ENCODE measurements at places on chromosomes 12 and 14.

DNA sequence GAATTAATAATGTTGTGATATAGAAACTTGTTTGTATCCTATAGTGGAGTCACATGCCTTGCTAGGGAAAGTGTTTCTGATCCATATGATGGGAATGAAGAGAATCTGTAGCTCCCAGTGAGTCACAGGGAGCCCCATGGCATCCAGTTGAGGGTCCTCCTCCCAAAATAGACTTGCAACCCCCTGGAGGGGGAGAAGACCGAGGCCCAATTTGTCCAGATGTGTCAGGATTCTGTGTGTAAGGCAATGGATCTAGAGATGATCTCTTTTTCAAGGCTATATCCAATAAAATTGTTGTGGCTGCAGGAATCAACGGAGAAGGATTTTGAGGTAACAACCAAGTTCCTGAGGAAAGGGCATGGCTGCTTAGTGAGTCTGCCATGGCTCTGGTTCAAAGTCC is 121.8 kb downstream of the BCL11B start:
- peaks cover 7% of the 10 kb centered on the region for H3K4me1 ChIP-seq
- DNase-seq, result no peak
- no peak overlapping the region for H3K27ac ChIP-seq
- H3K27me3 ChIP-seq, result no peaks in the 10 kb centered on the region
- H3K36me3 ChIP-seq, result no peaks in the 10 kb centered on the region

- no peak overlapping the region for H3K27ac ChIP-seq
- no peak overlapping the region for H3K4me3 ChIP-seq
- H3K4me1 ChIP-seq, result no peaks in the 10 kb centered on the region
- no peak for DNase-seq
Observed at GRCh38 chr12:112810235-112810917, 18.8 kb downstream of the RPH3A start.

DNA sequence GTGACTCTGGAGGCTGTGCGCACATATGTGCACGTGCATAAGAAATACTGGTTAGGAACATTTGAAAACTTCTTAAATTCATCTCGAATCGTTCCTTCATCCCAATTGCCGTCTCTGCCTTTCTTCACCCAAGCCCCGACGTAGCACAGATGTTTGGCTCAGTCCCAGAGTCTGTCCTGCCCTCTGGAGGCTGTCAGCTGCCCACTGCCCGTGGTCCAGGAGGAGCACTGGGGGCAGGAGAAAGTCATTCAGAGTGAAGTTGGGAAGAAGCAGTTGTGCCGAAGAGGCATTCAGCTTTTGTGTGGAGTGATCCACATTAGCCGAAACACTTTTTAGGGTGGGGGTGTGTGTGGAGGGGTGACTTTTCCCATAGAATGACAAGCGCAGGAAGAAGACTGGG is 124.9 kb downstream of the TSPAN9 start:
- H3K36me3 ChIP-seq, result no peaks in the 10 kb centered on the region
- no peak overlapping the region for H3K4me3 ChIP-seq
- H3K27me3 ChIP-seq, result peaks cover 27% of the 10 kb centered on the region
- H3K27ac ChIP-seq, result no peak overlapping the region

- no peaks in the 10 kb centered on the region for H3K27me3 ChIP-seq
- no peak overlapping the region for H3K4me3 ChIP-seq
- H3K27ac ChIP-seq, result no peak overlapping the region
Observed at GRCh38 chr12:4932576-4932975, 22.9 kb downstream of the KCNA1 start.

GRCh38 chr12:87943762-87944161 is 85.4 kb downstream of the C12orf50 start:
- no peaks in the 10 kb centered on the region for H3K27me3 ChIP-seq
- no peaks in the 10 kb centered on the region for H3K36me3 ChIP-seq
- H3K4me3 ChIP-seq, result no peak overlapping the region
- no peak for DNase-seq

- H3K4me1 ChIP-seq, result peaks cover 7% of the 10 kb centered on the region
- H3K27ac ChIP-seq, result no peak overlapping the region
- no peak for DNase-seq
Observed at GRCh38 chr12:91902860-91903683, 242.6 kb downstream of the BTG1 start.

DNA sequence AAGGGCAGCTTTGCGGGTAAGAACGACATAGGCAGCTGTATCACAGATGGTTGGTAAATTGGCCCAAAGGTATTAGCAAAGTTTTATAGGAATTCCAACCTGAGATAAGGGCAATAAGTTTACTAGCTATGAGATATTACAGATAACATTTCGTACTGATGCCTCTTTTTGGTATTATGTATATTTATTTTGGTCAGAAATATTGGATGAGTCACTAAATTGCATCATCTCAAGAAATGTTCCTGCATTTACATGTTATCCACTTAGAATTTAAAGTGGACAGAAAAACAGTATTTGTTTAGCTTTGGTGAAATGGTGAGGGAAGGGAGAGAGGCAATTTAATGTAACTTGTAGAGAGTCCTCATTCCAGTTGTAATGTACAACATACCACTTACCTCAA is 65.1 kb upstream of the PZP start:
- H3K36me3 ChIP-seq, result no peaks in the 10 kb centered on the region
- no peaks in the 10 kb centered on the region for H3K27me3 ChIP-seq
- H3K4me3 ChIP-seq, result no peak overlapping the region
- no peak overlapping the region for H3K27ac ChIP-seq
- no peaks in the 10 kb centered on the region for H3K4me1 ChIP-seq

DNA sequence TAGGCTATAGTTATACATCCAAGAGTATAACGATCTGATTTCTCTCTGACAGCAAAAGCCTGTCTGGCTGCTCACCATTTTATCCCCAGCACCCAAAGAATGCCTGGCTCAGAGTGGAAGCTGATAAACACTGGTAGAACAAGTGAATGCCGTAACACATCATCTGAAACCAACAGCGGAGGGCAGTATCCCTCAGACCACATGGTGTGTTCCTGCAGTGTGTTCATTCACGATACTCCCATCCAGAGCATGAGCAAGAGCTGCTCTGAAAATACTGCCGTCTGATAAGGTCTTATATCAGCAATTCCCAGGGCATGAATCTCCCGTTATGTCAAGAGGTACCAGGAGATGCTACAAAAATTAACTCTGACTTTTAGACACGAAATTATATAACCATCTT is 95.9 kb downstream of the TTC7B start:
- no peak for DNase-seq
- no peaks in the 10 kb centered on the region for H3K27me3 ChIP-seq
- H3K36me3 ChIP-seq, result no peaks in the 10 kb centered on the region
- H3K27ac ChIP-seq, result no peak overlapping the region
- peaks cover 12% of the 10 kb centered on the region for H3K4me1 ChIP-seq

GRCh38 chr14:54503486-54503885 is 6.2 kb upstream of the CGRRF1 start:
- H3K4me3 ChIP-seq, result no peak overlapping the region
- H3K4me1 ChIP-seq, result no peaks in the 10 kb centered on the region
- no peak overlapping the region for H3K27ac ChIP-seq
- no peaks in the 10 kb centered on the region for H3K27me3 ChIP-seq

- DNase-seq, result no peak
- no peaks in the 10 kb centered on the region for H3K27me3 ChIP-seq
- H3K4me3 ChIP-seq, result no peak overlapping the region
- H3K4me1 ChIP-seq, result peaks cover 17% of the 10 kb centered on the region
- H3K36me3 ChIP-seq, result no peaks in the 10 kb centered on the region
- H3K27ac ChIP-seq, result no peak overlapping the region
Observed at GRCh38 chr12:18472304-18472703, 211.0 kb downstream of the PIK3C2G start.

DNA sequence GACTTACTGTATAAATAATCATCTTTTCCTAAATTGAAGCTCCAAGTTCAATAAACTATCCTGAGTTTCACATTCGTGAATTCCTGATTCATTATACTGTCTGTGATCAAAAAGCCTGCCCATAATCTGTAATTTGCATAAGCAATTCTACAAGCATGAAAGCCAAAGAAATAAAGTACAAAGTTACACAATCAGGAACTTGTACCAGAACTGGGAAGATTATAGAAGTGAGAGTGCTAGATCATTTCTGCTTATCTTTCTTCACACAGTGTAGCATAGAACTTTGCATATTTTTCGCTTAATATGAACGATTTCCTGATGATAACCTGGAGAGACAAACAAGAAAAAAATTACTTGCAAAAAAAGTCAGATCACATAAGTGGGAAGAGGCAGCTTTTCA is 308.2 kb downstream of the C12orf50 start:
- H3K4me3 ChIP-seq, result no peak overlapping the region
- no peaks in the 10 kb centered on the region for H3K4me1 ChIP-seq
- H3K36me3 ChIP-seq, result no peaks in the 10 kb centered on the region
- no peak for DNase-seq
- no peaks in the 10 kb centered on the region for H3K27me3 ChIP-seq

DNA sequence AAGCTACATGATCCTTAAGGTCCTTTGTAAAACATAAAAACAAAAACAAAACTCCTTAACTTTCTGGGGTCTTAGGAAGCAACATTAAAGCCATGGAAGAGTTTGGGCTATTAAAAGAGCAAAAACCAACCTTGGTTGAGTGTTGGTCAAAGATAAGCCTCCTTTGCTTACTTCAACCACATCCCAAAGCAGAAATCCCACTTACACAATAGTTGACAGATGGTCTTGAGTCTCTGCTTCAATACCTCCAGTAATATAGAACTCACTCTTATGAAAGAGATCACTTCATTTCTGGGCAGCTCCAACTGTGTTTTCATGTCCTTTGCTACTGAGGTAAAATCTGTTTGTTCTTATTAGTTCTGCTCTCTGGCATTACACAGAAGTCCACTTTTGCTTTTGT is 125.8 kb downstream of the SLC38A4 start:
- no peak overlapping the region for H3K4me3 ChIP-seq
- H3K4me1 ChIP-seq, result peaks cover 3% of the 10 kb centered on the region
- H3K27me3 ChIP-seq, result no peaks in the 10 kb centered on the region
- no peak for DNase-seq

GRCh38 chr12:1603269-1603993 is 9.1 kb upstream of the FBXL14 start:
- H3K36me3 ChIP-seq, result no peaks in the 10 kb centered on the region
- DNase-seq, result no peak
- H3K4me1 ChIP-seq, result peaks cover 65% of the 10 kb centered on the region

DNA sequence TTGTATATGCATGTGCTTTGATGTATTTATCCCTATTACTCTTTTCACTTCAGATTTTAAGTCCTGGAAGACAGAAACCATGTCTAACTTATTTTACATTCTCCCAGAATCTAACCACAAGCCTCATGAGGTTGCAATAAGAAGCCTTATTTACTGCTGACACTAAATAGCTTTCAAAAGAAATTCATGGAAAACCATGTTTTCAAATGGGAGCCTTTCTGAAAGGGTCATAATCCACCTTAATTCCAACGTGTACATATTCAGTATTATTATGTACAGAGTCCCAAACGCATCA is 34.4 kb downstream of the CORO1C start:
- H3K36me3 ChIP-seq, result peaks cover 35% of the 10 kb centered on the region
- no peak overlapping the region for H3K4me3 ChIP-seq
- peak overlapping the region; percentile 92 for H3K27ac ChIP-seq
- H3K4me1 ChIP-seq, result peaks cover 63% of the 10 kb centered on the region
- no peak for DNase-seq

- H3K27me3 ChIP-seq, result no peaks in the 10 kb centered on the region
- no peaks in the 10 kb centered on the region for H3K4me1 ChIP-seq
- DNase-seq, result no peak
- no peak overlapping the region for H3K4me3 ChIP-seq
- H3K27ac ChIP-seq, result no peak overlapping the region
- H3K36me3 ChIP-seq, result no peaks in the 10 kb centered on the region
Observed at GRCh38 chr14:70098250-70098809, 90.4 kb downstream of the SLC8A3 start.

DNA sequence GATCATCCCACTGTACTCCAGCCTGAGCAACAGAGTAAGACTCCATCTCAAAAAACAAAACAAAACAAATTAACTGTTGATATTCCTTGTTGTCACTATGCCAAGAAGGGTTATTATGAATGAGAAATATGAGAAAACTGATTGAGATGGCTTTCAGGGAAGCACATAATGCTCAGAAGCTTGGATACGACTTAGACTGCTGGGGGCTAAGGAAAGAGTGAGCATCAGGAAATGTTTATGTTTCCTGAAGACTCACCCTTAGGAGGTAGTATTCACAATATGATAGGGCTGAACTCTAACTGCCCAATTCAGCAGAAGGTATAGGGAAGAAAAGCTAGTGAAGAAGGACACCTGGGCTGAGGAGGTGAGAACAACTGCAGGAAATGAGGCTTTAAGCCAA is 6.3 kb downstream of the STYK1 start:
- H3K4me3 ChIP-seq, result no peak overlapping the region
- peaks cover 16% of the 10 kb centered on the region for H3K4me1 ChIP-seq
- H3K36me3 ChIP-seq, result no peaks in the 10 kb centered on the region
- DNase-seq, result no peak

- no peak for DNase-seq
- H3K4me1 ChIP-seq, result no peaks in the 10 kb centered on the region
- no peaks in the 10 kb centered on the region for H3K27me3 ChIP-seq
- H3K36me3 ChIP-seq, result no peaks in the 10 kb centered on the region
- no peak overlapping the region for H3K27ac ChIP-seq
Observed at GRCh38 chr12:65257986-65258385, 20.5 kb upstream of the MSRB3 start.

GRCh38 chr14:95381726-95382125 is 62.0 kb upstream of the CLMN start:
- H3K4me3 ChIP-seq, result no peak overlapping the region
- no peaks in the 10 kb centered on the region for H3K27me3 ChIP-seq
- no peak for DNase-seq
- H3K27ac ChIP-seq, result no peak overlapping the region
- no peaks in the 10 kb centered on the region for H3K4me1 ChIP-seq

DNA sequence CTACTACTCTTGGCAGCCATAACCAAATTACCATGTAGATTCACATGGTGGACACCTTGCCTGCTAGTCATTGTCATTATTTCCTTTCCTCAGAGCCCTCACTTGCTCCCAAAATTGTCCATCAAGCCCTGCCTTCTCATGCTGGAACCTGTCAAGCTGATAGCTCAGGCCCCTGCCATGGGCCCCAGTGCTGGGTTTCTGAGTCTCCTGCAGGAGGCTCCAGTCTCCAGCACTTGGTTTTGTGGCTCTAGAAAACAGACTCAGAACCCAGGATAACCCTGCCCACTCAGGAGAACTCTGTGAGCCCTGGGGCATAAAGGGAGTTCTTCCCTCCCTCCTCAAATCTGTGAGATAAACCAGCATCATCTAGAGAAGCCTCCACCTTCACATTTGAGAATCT is 10.8 kb downstream of the KRT71 start:
- DNase-seq, result no peak
- no peaks in the 10 kb centered on the region for H3K36me3 ChIP-seq
- no peak overlapping the region for H3K27ac ChIP-seq
- no peaks in the 10 kb centered on the region for H3K4me1 ChIP-seq
- H3K27me3 ChIP-seq, result no peaks in the 10 kb centered on the region

Measured in esophagus squamous epithelium (tissue), 5 donors.